ENCODE measurements at places on chromosomes 5 and 9. TPM values are rescaled to one million over a fixed set of nuclear protein-coding genes. Genes with fewer than 3 reads are reported as not detected.

IFNA2 gene
- polyA plus RNA-seq, result not detected

FYB1 gene
- polyA plus RNA-seq, result not detected

FOXD1 gene
- not detected for polyA plus RNA-seq

FIBCD1 gene
- 9.0 TPM for polyA plus RNA-seq

TICAM2 gene
- 1.4 TPM for polyA plus RNA-seq

FAM169A gene
- 12.2 TPM for polyA plus RNA-seq

SARDH gene
- polyA plus RNA-seq, result 2.6 TPM

EHMT1 gene
- 166 TPM for polyA plus RNA-seq

NR2F1-AS1 gene
- 9.2 TPM for polyA plus RNA-seq

SLC6A18 gene
- polyA plus RNA-seq, result not detected

GABRA6 gene
- not detected for polyA plus RNA-seq

STXBP1 gene
- 45.8 TPM for polyA plus RNA-seq

DMRTA1 gene
- polyA plus RNA-seq, result 4.1 TPM

PPP2R2B gene
- polyA plus RNA-seq, result 28.4 TPM

DMGDH gene
- polyA plus RNA-seq, result 0.63 TPM

SLC6A7 gene
- polyA plus RNA-seq, result not detected

RLN1 gene
- 3.4 TPM for polyA plus RNA-seq

OBP2A gene
- polyA plus RNA-seq, result not detected

NR5A1 gene
- not detected for polyA plus RNA-seq

MEGF10 gene
- 4.5 TPM for polyA plus RNA-seq

ADAMTS13 gene
- polyA plus RNA-seq, result 4.4 TPM

NREP gene
- polyA plus RNA-seq, result 264 TPM

ROPN1L gene
- 0.57 TPM for polyA plus RNA-seq

STPG3 gene
- polyA plus RNA-seq, result not detected

NRG2 gene
- 0.37 TPM for polyA plus RNA-seq

ZNF622 gene
- polyA plus RNA-seq, result 18.8 TPM

C5orf52 gene
- not detected for polyA plus RNA-seq

FGF18 gene
- polyA plus RNA-seq, result 0.86 TPM

TAF11L14 gene
- polyA plus RNA-seq, result not detected

FOXI1 gene
- not detected for polyA plus RNA-seq

COL15A1 gene
- 0.18 TPM for polyA plus RNA-seq

DBH gene
- polyA plus RNA-seq, result 0.26 TPM

TCF7 gene
- polyA plus RNA-seq, result 5.6 TPM

ELAVL2 gene
- polyA plus RNA-seq, result 18.6 TPM

TBCA gene
- 823 TPM for polyA plus RNA-seq

CDH18 gene
- polyA plus RNA-seq, result 0.50 TPM

C5orf58 gene
- polyA plus RNA-seq, result 9.1 TPM

INSL4 gene
- polyA plus RNA-seq, result not detected

CETN3 gene
- 100 TPM for polyA plus RNA-seq

GRPEL2 gene
- 15.5 TPM for polyA plus RNA-seq

C9orf153 gene
- 0.24 TPM for polyA plus RNA-seq

C9orf152 gene
- not detected for polyA plus RNA-seq

FAM120AOS gene
- polyA plus RNA-seq, result 31.5 TPM

CDH10 gene
- not detected for polyA plus RNA-seq

FGFR4 gene
- 43.4 TPM for polyA plus RNA-seq

ENTPD2 gene
- polyA plus RNA-seq, result 1.8 TPM

SHISAL2B gene
- 21.1 TPM for polyA plus RNA-seq

GAPT gene
- polyA plus RNA-seq, result not detected

GLDC gene
- 63.5 TPM for polyA plus RNA-seq

UGT3A2 gene
- polyA plus RNA-seq, result 19.5 TPM

FBXW5 gene
- polyA plus RNA-seq, result 27.9 TPM

SLCO4C1 gene
- 2.4 TPM for polyA plus RNA-seq

GAS1 gene
- 1.4 TPM for polyA plus RNA-seq

PRPF4 gene
- 18.7 TPM for polyA plus RNA-seq

SLC34A3 gene
- polyA plus RNA-seq, result not detected

CDHR2 gene
- polyA plus RNA-seq, result 0.17 TPM

GDA gene
- polyA plus RNA-seq, result 4.0 TPM

ORM2 gene
- polyA plus RNA-seq, result 0.76 TPM

HDHD3 gene
- 9.5 TPM for polyA plus RNA-seq

Measured in GM23338 (cell line).